CD8-positive, alpha-beta T cell (primary cell): ENCODE measurements at places on chromosomes 2 and 18. TPM values are rescaled to one million over a fixed set of nuclear protein-coding genes. Genes with fewer than 3 reads are reported as not detected.

Gene SLC39A10
- 35.0 TPM for total RNA-seq

Gene EDAR
- total RNA-seq = 2.0 TPM

Gene XIRP2
- not detected for total RNA-seq

Gene TXNDC2
- not detected for total RNA-seq

Gene ABCB11
- not detected for total RNA-seq

Gene KIF3C
- 1.5 TPM for total RNA-seq

Gene DCDC2C
- not detected for total RNA-seq

Gene RAB17
- not detected for total RNA-seq

Gene NLRC4
- not detected for total RNA-seq

Gene CPSF3
- 14.7 TPM for total RNA-seq

Gene RELCH
- total RNA-seq = 39.2 TPM

Gene NPAS2
- 10.2 TPM for total RNA-seq

Gene AQP12B
- not detected for total RNA-seq

Gene XDH
- not detected for total RNA-seq

Gene CABYR
- 0.31 TPM for total RNA-seq

Gene CCBE1
- total RNA-seq = not detected

Gene TNFAIP6
- not detected for total RNA-seq

Gene L3MBTL4
- 0.41 TPM for total RNA-seq

Gene SNORC
- 0.44 TPM for total RNA-seq

Gene CNTNAP5
- not detected for total RNA-seq

Gene SMYD5
- 71.9 TPM for total RNA-seq

Gene DAPL1
- total RNA-seq = not detected

Gene KIAA1328
- total RNA-seq = 6.9 TPM

Gene ITGAV
- 3.6 TPM for total RNA-seq

Gene CCDC68
- total RNA-seq = not detected

Gene ALPG
- not detected for total RNA-seq

Gene LYG2
- total RNA-seq = not detected
